ENCODE measurements at places on chromosomes 12 and 14. TPM values are rescaled to one million over a fixed set of nuclear protein-coding genes. Genes with fewer than 3 reads are reported as not detected.
A peak's percentile ranks its signal among the peaks of the same experiment; 100 is the strongest.

DNA sequence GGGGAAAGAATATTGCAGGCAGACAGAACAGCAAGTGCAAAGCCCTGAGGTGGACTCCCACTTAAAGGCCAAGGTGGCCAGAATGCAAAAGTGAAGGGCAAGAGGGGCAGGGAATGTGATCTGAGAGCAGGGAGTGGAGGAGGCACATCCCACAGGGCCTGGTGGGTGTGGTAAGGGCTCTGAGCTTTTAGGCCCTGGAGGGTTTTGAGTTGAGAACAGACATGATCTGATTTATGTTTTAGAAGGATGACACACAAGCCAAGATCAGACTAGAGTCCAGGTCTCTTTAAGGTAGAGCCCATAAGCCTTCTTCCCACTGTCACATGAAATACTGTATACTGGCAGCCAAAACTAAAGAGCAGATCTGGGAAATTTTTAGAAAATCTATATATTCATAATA, 162.5 kb downstream of the SLC38A4 start:
- no peak for DNase-seq

- DNase-seq, result peak; percentile 10
These were observed 493.8 kb downstream of the NPAS3 start for GRCh38 chr14:33432407-33433023.

- no peak for DNase-seq
These were observed 14.6 kb downstream of the RAPGEF3 start for GRCh38 chr12:47744005-47744651.

DNA sequence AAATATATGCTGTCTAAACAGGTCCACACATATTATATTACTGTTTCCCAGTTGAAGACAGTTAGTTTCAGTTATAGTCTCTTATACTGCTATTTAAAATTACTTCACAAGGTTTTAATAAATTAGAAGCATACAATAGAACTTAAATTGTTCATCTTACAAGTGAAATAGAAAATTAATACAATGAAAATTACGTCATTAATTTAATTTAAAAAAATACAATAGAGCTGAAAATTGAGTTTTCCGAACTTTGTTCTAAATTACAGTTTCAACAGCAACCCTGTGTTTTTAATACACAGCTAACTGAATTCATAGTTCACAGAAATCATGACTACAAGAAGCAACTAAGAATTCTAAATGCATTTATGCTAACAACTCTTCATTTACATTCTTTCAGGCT, 525.7 kb upstream of the FOXG1 start:
- no peak for DNase-seq

GRCh38 chr12:96029826-96030225, 5.6 kb downstream of the LTA4H start:
- no peak for DNase-seq

DNA sequence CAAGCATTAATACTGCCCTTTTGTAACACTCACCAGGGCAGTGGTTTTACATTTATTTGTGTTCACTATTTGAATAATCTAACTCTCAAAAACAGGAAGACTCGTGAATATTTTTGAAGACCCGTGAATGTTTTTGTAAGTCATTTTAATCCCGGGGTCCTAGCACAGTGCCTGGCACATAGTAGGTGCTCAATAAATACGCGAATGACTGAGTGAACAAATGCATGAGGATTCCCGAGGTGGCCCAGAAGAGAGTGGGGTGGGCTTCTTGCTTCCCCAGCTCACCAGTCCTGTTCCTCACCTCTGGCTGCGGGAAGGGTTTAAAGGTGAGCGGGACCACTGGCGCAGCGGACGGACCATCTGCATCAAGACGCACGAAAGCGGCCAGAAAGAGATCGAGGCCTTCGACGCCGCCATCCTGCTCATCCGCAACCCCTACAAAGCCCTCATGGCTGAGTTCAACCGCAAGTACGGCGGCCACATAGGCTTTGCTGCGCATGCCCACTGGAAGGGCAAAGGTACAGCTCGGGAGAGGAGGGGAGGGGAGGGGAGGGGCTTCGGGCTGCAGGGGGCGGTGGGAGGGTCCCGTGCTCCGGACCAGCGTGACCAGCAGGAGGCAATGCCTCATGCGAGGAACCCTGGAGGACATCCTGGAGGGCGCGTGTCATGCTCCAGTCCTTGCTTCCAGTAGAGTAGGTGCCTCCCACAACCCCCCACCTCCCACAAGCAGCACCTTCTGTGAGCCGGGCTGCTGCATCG, 98.9 kb downstream of the CMKLR1 start:
- DNase-seq, result no peak

GRCh38 chr12:57965766-57966165, 24.4 kb downstream of the ATP23 start:
- DNase-seq, result no peak

DNA sequence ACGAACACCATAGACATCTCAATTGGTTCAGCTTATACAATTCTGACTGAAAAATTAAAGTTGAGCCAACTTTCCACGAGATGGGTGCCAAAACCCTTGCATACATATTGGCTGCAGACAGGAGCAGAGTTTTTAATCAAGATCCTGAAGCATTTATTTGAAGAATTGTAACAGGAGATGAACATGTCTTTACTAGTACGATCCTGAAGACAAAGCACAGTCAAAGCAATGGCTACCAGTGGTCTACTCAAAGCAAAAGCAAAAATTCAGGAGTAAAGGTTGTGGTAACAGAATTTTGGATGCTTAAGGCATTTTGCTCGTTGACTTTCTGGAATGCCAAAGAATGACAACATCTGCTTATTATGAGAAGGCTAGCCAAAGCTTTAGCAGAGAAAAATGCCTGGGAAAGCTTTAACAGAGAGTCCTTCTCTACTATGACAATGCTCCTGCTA, 20.7 kb downstream of the ZDHHC17 start:
- DNase-seq, result peak; percentile 43

GRCh38 chr12:4242595-4242994, 31.0 kb upstream of the CCND2 start:
- DNase-seq, result no peak

DNA sequence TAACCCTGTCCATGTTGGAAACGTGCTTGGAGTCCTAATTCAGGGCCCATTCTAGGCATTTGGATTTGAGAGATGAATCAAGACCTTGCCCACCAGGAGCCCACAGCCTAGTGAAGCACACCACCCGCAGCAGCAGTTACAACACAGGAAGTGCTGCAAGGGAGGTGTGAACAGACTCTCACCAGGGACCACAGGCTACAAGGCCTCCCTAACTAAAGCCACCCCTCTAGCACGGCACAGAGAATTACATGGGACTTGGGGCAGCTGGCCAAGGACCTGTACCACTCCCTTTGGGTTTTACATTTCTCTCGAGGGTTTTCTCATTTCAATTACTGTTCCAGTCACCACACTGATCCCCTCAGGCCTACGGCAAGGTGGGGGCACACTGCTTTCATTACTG, 49.5 kb upstream of the FOXN3 start:
- DNase-seq, result no peak

- no peak for DNase-seq
These were observed 316.4 kb downstream of the BCAT1 start for GRCh38 chr12:24632466-24632865.

- no peak for DNase-seq
These were observed 180.0 kb upstream of the C14orf180 start for GRCh38 chr14:104399432-104400155.

DNA sequence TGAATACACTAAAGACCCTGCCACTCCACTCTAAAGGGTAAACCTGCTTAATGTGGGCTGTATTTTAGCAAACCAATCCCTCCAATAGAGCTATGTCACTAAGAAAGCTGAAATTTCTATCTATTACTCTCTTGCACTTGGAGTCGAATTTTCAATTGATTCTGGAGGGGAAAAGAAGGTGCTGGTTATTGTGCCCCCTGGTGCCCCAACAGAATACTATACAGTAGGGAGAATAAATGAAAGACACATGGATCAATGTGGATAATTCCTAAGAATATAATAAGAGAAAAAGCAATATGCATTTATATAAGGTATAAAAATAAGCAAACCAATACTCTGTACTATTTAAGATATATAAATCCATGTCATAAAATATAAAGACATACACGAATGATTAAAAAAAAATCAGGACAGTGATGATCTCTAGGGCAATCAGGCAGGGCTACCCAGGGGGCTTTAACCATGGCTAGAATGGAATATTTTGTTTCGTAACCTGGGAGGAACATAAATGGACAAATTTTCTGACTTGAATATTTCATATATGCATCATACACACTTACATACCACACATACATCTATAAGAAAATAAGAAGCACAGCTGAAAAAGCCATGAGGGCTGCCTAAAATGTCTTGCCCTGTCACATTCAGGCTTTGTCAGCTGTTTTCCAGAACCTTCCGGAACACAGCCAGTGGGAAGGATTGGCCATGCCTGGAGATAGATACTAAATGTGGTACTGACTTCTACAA, 54.4 kb downstream of the EFCAB11 start:
- DNase-seq, result no peak

DNA sequence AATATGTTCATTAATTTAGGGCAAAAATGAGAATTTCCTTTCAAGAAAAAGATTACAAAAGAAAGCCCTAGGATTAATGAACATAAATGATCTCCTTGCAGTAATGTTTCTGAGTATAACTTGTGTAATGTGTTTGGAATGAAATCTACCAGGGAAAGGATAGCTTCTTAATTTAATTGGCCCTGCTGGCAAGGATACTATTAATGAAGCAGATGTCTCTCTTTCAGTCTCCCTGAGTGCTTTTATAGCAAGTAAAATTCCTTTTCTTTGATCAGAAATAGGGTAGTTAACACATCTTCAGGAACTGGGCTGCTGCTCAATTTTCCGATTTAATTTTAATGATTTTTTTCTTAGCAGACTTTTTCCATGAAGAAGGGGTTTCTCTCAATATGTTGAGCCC, 379.4 kb upstream of the PDE3A start:
- DNase-seq, result peak; percentile 23

- DNase-seq, result no peak
These were observed 214.9 kb downstream of the CNTN1 start for GRCh38 chr12:40907115-40907527.

- DNase-seq, result no peak
These were observed 142.6 kb downstream of the EPS8 start for GRCh38 chr12:15646581-15646980.

- no peak for DNase-seq
These were observed 112.1 kb downstream of the SLC35F4 start for GRCh38 chr14:57753821-57754220.

- no peak for DNase-seq
These were observed 297.6 kb upstream of the SEL1L start for GRCh38 chr14:81831128-81831820.

DNA sequence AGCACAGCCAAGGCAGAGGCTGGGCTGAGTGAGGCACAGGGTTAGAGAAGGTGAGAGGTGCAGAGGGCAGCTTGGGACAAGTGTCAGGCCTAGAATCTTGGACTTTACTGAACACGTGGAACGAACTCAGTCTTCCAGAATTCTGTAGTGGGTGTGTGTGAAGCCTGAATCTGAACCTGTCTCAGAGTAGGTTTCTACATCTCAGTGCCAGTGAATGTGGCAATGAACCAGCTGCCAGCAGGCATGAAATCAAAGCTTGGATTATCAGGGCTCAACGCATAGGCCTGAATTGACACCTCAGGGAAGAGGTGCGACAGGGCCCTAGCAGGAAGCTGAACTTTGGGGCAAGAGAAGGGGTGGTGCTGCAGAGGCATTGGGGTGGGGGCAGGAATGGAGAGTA, 104.6 kb downstream of the SAMD4A start:
- DNase-seq, result no peak

DNA sequence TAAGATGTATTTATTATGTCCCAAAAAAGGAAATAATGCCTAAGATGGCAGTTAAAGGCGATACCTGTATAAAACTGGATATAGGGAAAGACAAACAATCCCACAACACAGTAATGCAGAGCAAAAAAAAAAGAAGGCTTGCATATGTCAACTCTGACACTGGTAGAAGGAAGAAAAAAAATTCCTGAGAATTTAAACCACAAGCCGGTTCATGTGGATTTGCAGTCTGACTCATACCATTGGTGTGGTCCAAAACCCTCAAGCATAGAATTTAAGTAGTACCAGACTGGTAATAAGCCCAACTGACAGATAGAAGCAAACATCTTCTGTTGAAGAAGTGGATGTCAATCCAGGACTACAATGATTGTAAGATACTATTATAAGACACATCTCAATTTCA, 7.2 kb downstream of the DNAI7 start:
- DNase-seq, result no peak

Gene EAPP
- 61.5 TPM for total RNA-seq

Gene TTC9
- total RNA-seq, result 1.7 TPM

Gene MANSC1
- total RNA-seq, result 6.9 TPM

Gene ENDOU
- not detected for total RNA-seq

Gene TEP1
- 17.4 TPM for total RNA-seq

Gene EIF4B
- 743 TPM for total RNA-seq

Gene RTN1
- 13.9 TPM for total RNA-seq

Gene PTPRQ
- total RNA-seq, result 16.3 TPM
